ENCODE measurements at places on chromosomes 5 and 9.

GRCh38 chr5:111933086-111933485 lies 176.1 kb upstream of the NREP start:
- no peak for DNase-seq

- no peak for DNase-seq
Observed at GRCh38 chr9:91141407-91141965, 220.2 kb downstream of the AUH start.

DNA sequence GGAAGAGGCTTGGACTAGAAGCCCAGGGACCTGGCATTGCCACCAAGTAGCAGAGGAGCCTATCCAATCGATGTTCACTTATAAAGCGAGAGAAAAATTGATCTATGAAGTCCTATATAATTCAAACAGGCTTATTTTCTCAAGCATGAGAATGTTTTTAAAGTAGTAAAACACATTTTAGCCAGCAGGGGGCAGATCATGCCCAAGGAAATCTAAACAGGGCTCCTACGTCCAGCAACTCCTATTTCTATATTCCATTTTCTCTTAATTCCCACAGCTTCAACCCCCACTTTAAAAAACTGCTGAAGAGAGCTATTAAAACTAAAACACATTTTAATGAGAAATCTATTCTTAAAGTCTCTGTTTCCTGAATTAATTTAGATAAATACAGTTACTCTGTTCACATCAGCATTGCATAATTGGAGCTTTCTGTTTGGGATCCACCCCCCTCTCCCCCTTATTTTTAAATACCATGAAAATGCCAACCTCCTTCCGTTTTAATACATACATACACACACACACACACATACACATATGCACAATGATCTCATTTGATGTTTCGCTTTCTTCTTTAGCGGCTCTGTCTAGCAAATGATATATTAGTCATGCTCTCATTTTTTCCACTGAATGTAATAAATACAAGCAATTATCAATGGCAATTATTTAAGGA lies 144.9 kb downstream of the MYO10 start:
- DNase-seq, result no peak

DNA sequence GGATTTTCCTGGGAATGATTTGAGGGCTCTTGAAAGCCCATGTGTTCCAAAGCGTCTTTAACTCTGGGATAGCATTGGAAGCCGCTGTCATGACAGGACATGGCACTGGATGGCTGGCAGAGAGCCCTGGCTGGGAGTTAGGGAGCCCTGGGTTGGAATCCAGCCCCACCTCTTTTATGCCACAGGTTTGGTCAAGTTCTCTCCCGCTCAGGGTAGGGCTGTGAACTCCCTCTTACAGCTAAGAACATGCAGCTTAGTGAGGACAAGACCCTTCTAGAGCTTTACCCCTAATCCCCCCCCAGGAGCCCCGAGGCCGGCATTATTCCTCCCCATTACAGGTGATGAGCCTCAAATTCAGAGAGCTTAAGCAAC lies 37.2 kb downstream of the OLFML2A start:
- DNase-seq, result no peak

- DNase-seq, result no peak
Observed at GRCh38 chr5:171965745-171966144, 40.7 kb downstream of the FBXW11 start.
